Activated gamma-delta T cell treated with Interleukin-2 at 50 U/mL for 16 hours (primary cell): ENCODE measurements at places on chromosomes 5 and 9.

DNA sequence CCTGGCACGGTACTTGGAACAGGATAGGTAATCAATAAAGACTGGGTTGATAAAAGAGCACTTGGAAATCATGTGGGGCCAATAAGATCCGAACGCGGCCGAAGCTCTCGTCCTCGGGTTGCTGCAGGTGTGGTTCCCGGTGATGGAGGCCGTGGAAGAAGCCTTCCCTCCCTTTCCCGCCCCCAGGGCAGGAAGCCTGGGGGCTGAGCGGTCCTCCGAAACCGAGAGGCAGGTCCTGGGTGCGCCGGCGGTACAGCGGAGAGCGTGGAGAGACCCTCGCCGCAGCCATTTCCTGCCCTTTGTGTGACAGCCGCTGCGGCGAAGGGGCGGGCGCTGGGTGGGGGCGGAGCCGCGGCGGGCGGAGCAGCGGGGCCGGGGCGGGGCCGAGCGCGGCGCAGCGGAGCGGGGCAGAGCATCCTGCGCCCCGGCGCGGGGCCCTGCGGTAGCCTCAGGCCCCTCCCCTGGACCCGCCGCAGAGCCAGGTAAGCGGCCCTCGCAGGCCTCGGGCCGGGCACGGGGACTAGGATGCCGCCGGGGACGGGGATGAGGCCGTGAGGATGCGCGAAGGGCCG, at the start of gene CYFIP2:
Gene CYFIP2 (plus strand): TSS at position 410 of the 572 bp plus-strand sequence. CDS start 19,239 bp downstream, outside the sequence.
- peak; percentile 83 for DNase-seq

DNA sequence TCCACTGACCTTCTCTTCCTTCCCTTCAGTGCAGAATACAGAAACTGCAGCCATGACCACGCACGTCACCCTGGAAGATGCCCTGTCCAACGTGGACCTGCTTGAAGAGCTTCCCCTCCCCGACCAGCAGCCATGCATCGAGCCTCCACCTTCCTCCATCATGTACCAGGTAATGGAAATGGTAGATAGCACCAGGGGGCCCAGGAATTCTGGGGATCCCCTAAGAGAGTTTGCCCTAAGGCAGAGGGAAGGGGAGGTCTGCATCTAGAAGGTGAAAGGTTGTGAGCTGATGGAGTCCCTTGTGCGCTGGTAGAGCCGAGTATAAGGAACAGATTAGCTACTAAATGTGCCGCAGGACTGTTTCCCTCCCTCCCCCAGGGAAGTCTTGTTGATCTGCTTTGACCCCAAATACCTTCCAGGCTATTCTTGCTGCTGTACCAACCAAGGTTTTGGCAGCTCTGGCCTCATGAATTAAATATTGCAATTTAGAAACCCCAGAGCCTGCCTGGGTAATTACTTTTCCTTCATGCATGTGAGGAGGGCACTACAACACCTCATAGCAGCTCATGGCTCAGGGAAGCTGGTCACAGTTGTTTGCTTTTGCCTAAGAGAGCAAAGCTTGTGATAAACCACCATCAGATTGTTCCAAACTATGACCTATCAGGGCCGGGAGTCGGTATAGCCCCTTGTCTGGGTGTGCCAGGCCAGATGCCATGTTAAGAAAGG, 19.6 kb downstream of the CYFIP2 start:
- no peak for DNase-seq

DNA sequence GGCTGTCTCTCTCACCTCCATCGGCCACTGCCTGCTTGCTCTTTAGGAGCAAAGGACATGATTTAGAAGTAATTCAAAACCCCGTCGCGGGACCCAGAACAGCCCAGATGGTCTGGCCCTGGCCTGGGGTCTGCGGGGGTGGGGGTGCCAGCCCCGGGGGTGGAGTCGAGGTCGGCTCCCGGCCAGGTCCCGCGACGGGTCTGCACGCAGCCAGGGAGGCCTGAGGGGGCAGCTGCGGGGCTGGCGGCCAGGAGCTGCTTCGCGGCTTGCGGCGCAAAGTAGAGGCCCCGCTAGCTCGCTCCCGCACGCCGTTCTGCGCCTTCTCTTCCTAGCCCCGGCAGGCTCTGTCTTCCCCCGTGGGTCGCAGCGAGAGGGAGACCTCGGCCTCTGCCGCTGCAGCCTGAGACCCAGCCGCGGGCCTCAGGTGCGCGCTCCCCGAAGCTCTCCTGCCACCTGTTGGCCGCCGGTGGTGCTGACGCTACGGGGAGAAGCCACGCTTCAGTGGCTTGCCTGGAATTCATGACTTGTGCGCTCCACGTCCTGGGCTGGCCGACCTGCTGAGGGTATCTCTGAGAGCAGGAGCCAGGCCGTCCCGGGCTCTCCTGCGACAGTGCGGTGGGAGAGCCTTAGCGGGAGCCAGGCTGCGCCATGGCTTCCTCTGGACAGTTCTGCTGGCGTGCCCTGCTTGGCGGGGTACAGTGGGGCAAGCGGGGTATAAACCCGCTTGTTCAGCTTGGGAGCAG, 157.2 kb upstream of the PITX1 start:
- DNase-seq = peak; percentile 60

DNA sequence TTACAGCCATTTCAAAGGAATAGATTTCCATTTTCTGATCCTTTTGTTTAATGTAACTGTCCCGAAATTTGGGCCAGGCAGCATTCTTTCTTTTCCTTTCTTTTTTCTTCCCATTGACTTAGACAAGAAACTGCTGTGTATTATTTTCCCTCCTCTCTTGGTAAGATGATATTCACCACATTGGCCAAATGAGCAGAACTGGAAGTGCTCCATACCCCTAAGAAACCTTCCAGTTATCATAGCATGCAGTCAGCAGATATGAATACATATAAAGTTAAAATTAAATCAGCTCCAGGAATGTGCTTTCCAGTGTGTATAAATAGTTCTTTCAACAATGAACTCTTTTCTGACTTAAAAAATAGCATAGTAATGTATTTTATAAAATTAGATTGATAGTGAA, 168.5 kb upstream of the GAS1 start:
- no peak for DNase-seq

- no peak for DNase-seq
Measured at GRCh38 chr9:15498246-15498995, 12.3 kb downstream of the PSIP1 start.

GRCh38 chr5:81290146-81290545, 11.2 kb upstream of the ZCCHC9 start:
- no peak for DNase-seq

DNA sequence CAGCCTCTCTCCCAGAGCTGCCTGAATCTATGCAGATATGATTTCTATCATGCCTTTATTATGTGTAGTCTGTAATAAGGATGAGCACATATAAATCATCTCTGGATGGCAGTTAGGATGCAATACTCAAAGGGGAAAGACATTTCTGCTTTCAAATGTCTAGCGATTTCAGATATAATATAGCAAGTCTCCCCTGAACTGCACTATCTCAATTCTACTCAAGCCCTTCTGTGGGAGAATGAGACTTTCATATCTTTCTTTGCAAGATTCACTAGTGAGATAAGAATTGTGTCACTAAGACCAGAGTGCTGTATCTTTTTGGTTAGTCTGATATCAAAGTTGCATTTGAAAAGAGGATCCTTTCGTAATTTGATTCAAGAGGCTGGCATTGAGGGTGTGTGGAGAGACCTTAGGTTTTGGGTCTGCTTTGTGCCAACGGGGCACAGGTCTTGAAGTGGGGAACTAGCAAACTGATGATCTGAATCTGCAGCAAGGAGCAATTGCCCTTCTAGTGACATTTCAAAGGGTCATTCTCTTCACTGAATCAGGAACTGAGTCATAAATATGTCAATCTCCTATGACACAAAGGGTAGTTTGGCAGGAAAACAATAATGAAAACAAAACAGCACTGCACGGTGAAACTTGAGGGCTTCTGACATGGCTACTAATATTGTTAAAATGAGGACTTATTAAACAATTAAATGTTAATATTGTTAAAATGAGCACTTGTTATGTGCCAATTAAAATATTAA, 305.5 kb upstream of the CLINT1 start:
- no peak for DNase-seq

- no peak for DNase-seq
Measured at GRCh38 chr9:135485832-135486231, 6.2 kb downstream of the PPP1R26 start.

DNA sequence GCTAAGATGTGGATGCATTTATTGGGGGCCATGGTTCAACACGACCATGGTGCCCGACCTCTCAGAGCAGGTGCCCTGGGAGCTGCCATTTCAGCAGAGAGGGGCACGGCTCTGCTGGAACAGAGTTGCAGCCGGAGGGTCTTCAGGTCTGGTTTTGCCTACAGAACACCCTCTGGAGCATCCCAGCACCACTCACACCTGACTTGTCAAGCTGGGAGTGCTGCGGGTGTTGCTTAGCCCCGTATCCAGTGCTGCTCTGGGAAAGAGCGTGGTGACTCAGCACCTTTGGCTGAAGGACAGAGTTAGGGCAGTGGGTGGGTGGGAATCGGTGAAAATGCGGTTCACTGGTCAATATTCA, 36.5 kb upstream of the IRX4 start:
- DNase-seq = no peak

GRCh38 chr9:116608064-116608463, 79.0 kb upstream of the TRIM32 start:
- no peak for DNase-seq

DNA sequence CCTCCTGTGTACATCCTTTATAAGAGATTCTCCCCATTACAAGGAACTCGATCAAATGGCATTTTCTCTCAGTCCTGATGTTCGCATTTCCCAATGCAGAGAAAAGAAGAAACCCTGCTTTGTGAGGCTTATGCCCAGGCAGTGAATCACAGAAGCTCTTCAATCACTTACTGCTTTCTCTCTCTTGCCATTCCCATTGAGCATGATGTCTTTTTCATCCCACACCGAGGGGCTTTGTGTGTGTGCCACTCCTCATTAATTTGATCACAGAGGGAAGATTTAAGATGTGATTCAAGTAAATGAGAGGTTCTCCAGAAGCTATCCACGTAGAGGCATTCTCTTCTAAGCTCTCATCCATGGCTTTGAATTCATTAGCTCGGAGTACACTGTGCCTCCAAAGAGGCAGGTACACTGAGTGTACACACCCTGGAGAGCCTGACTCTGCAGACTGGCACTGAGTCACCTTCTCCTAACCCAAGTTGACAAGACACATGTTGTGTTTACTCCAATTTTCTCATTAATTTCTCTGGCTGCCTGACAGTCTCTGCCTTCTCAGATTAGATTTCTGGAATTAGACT, 45.4 kb downstream of the MFAP3 start:
- no peak for DNase-seq

GRCh38 chr5:124262470-124262869, 484.0 kb downstream of the ZNF608 start:
- DNase-seq = no peak

GRCh38 chr9:90095682-90096081, 490.9 kb downstream of the GADD45G start:
- no peak for DNase-seq

- DNase-seq = no peak
Measured at GRCh38 chr5:15384581-15384980, 115.4 kb upstream of the FBXL7 start.

- DNase-seq = no peak
Measured at GRCh38 chr5:31096238-31096865, 97.1 kb upstream of the CDH6 start.

DNA sequence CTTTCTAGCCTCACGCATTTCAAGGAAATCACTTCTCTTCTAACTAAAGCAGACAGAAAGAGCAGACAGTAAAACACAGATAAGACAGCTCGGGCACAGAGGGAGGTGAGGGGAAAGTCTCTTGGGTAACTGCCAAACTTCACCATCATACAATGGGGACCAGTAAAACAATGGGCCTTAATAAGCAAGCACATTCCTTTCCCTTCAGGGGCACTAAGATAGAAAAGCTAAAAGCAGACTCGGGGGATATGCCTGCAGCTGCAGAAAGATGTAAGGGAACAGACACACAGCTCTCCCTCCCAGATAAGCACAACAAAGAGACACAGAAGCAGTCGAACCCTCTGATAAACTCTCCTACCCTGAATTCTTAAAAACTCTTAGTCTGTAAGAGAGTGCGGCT, 15.6 kb upstream of the CKS2 start:
- DNase-seq = no peak

DNA sequence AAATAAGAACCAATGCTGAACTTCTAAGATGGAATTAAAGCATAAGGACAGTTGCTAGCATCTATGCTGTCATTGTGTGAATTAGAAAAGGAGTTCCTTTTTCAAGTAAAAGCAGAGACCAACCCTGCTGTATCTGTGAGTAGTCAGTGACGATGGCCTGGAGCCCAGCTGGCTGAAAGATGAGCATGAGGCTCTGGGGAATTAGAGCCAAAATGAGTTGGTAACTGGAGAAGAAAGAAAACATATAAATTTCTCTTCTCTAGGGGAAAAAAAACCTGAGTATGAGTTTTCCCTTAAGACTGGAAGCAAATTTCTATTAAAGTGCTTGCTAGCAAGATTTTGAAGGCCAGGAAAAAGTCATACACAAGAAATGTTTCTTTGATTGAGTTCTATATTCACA, 1.6 kb upstream of the SPZ1 start:
- DNase-seq = no peak

- DNase-seq = no peak
Measured at GRCh38 chr5:164336276-164336675, 830.9 kb downstream of the MAT2B start.

- no peak for DNase-seq
Measured at GRCh38 chr5:107553117-107553555, 117.6 kb downstream of the EFNA5 start.

- no peak for DNase-seq
Measured at GRCh38 chr9:113005777-113006176, 6.2 kb downstream of the ZNF883 start.
